ENCODE measurements at places on chromosomes 12 and 14.

DNA sequence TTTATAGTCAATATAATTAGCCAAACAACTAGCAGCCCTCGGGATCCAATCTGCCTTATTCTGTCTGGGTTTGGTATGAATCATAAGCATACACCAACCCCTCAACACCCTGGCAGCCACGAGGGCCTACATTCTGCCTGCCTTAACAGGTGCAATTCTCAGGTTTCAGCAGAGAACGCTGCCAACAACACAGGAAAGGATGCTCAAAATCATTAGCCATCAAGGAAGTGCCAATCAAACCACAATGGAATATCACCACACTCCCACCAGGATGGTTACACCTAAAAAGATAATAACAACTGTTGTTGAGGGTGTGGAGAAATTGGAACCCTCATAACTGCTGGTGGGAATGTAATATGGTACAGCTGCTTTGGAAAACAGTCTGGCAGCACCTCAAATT is 122.8 kb downstream of the TTC7B start:
- DNase-seq, result peak; percentile 54

DNA sequence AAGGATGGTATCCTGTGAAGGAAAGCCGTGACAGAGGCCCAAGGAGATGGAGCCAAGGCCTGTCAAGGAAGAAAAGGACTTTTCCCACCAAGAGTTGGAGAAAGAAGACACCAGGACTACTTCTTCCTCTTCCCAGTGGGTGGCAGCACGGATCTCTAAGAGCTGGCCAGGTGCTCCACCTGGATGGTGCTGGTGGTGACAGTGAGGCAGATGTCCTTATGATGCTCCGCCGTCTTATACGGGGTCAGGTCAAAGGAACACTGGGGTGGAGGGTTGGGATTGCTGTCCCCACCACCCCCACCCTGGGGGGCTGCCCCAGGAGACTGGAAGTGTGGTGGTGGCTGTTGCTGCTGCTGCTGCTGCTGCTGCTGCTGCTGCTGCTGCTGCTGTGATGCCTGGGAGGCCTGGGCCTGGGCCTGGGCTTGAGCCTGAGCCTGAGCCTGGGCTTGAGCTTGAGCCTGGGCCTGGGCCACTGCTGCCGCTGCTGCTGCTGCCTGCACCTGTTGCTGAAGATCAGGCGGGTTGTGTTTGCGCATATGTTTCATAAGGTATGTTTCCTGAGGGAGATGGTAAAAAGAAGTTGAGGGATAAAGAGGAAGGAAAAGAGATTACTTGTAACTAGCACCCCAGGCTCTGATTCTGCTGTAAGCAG is 4.8 kb upstream of the ING4 start:
- peak; percentile 2 for DNase-seq

DNA sequence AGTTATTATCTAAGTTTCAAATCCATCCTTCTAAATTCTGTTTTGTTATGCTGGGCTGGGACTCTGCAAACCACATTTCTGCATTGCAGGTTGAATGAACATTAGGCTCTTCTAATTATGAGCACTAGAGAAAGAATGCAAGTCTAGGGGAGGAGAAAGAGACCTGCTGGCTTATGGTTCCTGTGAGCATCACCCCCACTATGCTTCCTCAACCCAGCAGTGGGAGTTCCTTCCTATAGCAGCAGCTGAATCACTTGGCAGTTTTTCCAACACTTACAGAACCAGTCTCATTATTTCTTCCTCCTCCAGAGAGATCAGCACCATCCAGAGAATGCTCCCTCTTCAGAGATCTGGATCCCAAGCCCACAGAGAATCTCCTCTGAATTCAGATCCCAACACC is 297.7 kb upstream of the CLEC14A start:
- DNase-seq, result no peak

DNA sequence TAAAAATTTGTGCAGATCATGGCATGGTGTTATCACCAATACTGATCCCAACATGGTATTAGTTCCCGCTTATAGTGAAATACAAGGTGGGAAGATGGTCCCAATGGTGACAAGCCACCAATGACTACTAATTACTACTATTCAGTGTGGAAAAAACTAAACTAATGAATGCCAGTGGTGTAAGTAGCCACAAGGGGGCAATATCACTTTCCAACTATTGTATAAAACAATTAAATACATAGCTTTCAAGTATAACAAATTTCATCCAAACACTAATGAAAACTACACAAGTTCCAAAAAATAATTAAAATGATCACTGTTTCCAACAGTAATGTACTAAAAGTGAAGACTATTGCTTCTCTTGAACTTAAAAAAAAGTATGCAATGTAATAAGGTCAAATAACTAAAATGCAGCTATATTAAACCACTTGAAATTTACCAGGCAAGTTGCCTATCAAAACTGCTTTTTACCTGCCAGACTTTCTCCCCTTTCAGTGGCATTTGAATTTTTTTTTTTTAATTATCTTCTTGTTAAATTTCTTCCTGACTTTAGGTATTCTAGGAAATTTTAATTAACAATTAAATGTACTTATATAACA is 58.0 kb downstream of the PAPLN start:
- DNase-seq, result peak; percentile 57

- no peak for DNase-seq
Observed at GRCh38 chr14:99234961-99235571, 36.9 kb downstream of the BCL11B start.

- DNase-seq, result no peak
Observed at GRCh38 chr12:42278128-42278510, 40.1 kb upstream of the YAF2 start.

GRCh38 chr12:68234140-68234539 is 8.5 kb upstream of the IL26 start:
- no peak for DNase-seq

DNA sequence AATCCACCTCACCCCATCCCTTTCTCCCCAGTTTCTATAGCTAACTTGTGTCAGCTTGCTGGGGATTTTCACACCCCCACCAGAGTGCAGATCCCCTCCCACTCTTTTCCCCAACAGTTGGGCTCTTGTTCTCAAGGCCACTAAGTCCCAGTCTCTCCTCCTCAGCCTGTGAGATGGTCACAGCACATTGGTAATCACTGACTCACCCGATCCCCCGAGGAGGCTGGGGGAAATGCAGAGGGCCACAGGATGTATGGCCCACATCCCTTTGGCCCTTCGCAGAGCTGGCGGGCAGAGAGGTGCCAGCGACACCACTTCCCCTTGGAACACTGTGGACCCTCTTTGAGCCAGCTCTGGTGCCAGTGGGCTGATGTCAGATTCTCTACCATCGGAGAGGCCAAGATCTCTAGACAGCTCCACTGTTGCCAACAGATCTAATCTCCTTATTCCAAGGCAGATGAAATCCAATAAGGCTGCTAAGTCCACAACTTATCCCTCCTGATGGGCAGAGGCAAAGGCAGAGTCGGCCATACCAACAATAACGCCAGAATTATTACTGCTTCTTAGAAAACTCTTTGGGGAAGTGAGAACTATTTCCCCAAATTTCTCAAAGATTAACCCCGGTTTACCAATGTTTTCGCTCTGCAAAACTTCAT is 1.6 kb downstream of the FMNL3 start:
- no peak for DNase-seq

DNA sequence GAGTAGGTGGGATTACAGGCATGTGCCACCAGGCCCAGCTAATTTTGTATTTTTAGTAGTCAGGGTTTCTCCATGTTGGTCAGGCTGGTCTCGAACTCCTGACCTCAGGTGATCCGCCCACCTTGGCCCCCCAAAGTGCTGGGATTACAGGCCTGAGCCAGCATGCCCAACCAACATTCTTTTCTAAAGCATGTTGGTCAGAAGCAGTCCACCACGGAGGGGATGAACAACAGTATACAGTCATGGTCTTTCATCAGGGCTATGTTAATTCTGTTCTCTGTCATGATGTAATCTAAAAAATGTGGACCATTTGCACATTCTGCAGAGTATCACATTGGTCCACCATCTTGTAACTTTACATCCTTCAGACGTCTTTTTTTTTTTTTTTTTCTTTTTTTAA is 3.6 kb downstream of the MRPL51 start:
- no peak for DNase-seq

DNA sequence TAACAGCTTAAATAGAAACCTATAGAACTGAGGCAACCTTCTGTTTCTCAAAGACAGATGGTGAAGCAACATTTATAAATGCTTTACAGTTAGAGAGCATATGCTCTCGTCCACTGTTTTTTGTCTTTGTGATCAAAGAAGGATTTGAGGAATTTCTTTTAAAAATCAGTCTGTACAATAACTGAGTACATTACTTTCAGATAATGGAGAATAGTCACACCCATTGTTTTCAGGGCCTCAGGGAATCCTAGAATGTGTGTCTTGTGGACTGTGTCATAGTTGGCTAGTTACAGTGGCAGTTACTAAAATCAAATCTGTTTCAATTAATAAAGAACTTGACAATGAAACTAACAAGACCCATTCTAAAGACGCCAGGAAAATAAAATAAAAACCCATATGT is 107.9 kb downstream of the PRKCH start:
- no peak for DNase-seq

- no peak for DNase-seq
Observed at GRCh38 chr12:112506513-112507166, 87.9 kb downstream of the PTPN11 start.

GRCh38 chr12:63302941-63303536 is 152.0 kb upstream of the AVPR1A start:
- DNase-seq, result no peak

GRCh38 chr12:66627988-66628317 is 50.9 kb downstream of the GRIP1 start:
- no peak for DNase-seq

DNA sequence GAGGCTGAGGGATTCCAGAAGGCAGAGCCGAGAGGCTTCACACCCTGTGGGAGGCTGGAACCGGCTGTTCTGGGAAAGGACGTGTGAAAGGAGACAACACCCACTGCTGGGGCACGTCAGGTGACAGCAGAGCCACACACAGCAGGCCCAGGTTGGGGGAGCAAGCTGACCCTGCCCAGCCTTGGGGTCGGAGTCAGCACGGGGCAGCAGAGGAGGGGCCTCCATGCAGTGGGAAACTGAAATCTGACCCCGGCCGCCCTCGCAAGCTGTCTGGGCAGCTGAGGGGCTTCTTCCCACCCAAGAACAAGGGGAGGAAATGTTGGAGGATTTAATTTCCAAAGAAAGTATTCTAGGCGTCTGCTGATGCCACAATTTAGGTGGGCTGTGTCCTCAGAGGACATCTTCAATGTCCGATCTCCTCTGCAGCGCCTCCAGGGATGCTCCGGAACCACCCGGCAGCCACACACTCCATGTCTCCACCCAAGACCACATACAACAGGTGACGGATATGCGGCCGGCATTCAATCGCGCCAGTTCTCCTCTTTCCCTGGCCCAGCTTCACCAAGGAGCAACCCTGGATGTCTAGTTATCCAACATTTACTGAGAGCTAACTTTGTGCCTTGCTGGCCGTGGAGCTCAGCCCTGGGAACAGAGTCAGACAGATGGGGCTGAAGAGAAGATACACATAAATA is 30.7 kb downstream of the SNRNP35 start:
- DNase-seq, result no peak

GRCh38 chr12:118689793-118690192 is 291.5 kb upstream of the SRRM4 start:
- DNase-seq, result no peak

GRCh38 chr12:94169495-94169894 is 21.1 kb downstream of the PLXNC1 start:
- DNase-seq, result no peak

DNA sequence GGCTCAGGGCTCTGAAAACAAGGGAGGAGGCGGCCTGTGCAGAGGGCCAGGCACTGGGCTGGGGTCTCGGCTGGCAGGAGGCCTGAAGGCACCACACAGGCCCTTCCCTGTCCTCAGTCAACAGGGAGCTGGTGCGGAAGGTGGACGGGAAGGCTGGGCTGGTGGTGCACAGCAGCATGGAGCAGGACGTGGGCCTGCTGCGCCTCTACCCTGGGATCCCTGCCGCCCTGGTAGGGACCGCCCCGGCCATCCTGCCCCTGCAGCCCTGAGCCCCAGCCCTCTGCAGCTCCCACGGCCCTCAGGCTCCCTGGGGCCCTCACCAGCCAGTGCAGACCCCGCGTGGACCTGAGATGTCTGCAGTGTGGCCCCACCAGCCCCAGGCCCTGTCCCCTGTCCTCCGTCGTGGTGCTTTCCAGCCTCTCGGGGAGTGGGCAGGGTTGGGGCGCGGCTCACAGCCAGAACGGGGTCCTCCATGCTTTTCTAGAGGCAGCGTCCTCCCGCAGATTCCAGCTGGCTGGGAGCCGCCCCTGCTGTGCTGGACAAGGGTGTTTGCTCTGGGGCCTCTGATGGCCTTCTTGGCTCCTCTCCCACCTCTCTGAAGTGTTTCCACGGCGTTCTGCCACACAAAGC is 18.1 kb downstream of the ASPG start:
- DNase-seq, result no peak

DNA sequence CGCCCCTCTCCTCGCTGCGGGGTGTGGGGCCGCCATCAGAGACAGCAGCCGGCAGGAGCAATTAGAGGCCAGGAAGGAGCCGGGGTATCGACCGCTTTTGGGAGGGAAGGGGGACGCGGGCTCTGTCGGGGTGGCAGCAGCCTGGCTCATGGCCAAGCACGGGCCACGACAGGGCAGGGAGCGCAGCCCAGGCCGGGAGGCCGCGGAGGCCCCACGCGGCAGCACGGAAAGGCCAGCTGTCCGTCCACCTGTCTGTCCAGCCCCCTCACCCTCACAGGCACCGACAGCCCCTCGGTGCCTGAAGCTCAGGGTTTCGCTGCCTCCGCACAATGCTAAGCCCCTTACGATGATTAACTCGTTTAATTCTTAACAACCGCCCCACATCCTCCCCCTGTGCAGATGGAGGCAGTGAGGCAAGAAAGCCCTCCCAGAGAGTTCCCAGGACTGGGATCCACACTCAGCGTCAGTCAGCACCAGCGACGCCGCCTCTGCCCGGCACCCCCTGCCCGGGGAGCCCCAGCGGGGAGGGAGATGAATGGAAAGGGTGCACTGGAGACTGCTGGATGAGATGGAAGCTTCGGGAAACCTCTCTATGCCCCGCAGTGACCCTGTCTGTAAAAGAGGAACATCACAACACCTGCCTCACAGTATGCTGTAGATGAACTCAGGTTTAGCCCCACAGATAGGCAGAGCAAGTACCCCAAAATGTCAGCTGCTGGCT is 23.7 kb downstream of the NCOR2 start:
- DNase-seq, result no peak

- no peak for DNase-seq
Observed at GRCh38 chr12:70809887-70810286, 110.7 kb downstream of the PTPRR start.

DNA sequence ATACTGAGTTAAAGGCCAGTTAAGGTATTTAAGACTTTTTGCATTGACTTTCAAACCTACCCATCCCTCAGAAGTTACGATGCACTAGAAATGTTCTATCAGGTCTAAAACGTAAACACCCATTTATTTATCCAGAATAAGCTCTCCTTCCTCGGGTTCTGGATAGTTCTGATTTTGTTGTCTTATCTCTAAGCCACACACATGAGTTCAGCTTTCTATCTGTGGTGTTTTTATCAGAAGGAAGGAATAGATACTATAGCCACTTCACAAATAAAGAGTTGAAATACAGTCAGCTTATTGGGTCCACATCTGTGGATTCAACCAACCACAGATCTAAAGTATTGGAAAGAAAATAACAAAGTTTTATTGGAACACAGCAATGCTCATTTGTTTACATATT is 5.4 kb downstream of the SFSWAP start:
- no peak for DNase-seq
